ENCODE measurements at places on chromosomes 7 and 10.

DNA sequence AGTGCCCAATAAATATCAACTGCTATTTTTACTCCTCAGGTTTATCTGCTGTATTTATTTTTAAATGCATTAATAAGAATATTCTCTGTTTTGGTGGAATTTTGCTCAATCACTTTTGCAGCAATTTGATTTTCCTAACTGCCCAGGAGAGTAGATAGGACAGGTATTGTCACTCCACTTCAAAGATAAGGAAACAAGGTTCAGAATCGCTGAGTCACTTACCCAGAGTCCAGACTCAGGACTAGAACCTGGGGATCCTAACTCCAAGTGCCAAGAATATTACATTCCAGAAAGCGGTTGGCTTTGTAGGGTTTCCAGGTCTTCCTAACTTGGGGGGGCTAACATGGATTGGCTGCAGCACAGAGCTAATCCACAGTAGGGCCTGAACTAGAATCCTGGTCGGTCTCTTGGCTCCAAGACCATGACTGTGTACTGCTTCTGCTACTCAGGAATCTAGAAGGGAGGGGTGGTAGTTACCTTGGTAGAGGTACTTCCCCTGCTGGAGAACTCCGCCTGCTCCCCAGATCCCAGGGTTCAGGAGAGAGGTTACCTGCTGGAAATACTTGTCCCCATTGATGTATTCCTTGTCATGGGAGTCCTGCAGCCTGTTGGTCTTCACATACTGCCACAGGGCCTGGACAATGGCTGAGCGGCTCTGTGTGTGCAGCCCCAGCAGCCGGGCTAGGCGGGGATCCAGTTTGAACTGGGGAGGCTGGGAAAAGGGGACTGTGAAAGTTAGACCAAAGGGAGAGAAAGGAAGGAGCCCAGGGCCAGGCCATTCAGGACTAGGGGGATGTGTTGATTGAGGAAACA, 7.3 kb downstream of the SMARCD3 start:
- DNase-seq = no peak

GRCh38 chr7:136890399-136890798, 21.9 kb downstream of the CHRM2 start:
- DNase-seq = no peak

DNA sequence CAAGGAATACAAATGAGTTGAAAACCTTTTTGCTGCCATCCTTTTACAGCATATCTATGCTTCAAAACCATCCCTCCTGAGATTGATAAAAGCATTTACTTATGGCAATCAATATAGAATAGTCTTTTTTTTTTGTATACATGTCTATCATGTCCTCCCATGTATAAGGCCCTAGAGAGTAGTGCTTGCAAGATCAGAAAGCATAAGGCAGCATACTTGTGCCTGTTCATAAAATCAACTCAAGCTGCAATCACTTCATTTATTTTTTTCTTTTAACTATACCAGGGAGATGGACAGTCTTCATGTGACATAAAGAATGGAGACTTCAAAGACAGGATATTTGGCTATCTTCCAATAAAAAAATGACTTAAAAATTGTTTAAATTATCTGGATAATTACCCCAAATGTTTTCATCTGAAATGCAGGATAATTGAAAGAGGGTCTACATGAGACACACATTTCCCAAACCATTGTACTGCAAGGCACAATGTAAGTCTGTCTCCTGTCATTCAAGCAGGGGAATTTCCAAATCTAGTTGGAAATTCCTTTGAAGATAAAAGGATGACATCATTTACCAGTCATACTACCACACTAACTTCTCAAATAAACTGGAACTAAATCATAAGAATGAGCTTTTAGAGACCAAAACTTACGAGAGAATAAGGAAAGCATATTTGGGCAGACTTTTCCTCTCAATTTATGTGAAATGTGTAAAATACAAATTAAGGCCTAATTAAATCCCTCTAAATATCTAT, 22.5 kb downstream of the LRRN3 start:
- no peak for DNase-seq

DNA sequence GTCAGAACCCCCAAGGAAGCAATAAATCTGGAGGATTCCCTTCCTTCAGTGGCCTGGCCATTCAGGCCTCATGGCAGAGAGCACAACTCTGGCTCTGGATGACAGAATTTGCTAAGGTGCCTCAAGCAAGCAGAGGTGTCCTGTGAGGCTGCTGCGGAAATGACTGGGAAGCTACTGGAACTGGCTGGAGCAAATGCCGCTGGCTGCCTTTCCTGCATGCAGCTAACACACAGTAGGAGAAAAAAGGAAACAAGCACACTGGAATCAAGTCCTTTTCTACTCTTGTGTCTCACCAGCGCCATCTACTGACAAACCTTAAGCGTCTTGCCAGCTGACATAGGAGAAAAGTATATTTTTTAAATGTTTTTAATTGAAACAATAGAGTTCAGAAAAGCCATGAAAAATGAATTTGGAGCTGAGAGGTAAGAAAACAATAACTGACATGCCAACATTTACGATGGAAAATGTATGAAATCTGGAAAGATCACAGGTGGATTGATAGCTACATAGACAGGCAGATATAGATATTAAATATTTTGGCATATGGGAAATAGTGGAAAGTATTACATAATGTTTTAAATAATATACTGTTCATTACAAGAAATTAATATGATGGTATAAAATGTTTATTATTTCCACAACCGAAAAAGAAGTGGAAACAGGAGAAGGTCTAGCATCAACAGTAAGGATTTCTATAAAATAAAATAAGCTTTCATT, 951.6 kb downstream of the ANKRD7 start:
- peak; percentile 13 for DNase-seq

DNA sequence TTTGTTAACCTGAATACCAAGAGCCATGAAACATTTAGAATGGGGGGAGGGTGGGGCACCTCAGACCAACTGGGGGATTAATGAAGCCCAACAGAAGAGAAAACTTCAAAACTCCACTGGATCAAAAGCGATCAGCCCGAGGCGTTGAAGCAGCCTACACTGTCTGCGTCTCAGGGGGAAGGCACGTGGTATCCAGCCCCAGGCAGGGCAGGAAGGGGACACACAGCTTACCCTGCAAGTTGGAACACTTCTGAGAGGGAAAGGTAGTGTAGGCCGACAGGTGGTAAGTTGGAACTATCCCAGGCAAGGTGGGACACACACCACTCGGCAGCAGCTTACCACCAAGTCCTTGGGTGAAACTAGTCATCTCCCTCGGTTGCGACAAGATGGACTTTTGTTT, 102.9 kb downstream of the TAX1BP1 start:
- DNase-seq = no peak

DNA sequence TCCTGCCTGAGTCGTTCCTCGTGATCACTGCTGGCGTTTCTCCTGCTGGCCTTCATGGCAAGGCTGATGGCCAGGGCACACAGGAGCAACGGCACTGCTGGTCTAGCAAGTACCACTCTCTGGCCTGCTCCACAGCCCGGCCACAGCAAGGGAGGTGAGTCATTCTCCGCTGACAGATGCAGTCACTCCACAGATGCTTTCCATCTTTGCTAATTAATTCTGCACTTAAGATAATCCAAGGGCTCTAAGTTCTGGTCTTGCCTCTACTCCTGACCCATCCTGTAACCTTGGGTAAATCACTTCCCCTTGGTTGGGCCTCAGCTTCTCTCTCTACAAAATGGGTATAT, 244.4 kb downstream of the RPS24 start:
- no peak for DNase-seq

DNA sequence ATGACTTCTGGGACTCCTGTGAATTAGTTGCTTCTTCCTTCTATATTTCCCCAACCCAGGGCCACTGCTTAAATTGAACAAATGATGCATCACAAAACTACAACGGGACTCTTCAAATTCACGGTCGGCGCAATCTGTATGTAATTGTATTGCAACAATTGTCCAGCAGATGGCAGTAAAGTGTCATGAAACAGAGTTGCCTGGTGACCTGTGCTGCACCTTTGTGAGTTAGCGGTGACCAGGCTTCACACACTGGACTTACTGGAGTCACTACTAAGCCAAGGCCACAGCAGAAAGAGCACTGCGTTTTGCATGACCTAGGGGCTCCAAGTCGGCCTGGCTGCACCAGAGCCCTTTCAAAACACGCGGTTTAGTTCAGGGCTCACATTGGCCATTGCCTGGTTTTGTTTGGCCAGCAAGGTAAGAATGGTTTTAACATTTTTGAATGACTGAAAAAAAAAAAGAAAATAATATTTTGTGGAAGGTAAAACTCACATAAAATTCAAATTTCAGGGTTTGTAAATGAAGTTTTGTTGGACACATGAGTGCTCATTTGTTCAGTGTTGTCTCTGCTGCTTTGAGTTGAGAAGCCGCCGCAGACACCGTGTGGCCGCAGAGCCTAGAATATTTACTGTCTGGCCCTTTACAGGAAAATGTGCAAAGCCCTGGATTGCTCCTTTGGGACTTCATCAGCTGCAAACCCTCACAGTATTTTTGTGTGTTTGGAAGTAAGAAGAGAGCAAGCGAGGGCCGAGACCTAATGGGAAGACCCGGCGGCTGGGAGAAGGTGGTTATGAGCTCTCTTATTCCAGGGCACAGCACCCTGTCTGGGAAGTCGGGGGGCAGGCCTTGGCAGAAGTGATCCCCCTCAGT, 23.2 kb upstream of the ZNF32 start:
- DNase-seq = no peak

- no peak for DNase-seq
These were observed 44.8 kb downstream of the HDAC9 start for GRCh38 chr7:18540396-18540795.

- peak; percentile 11 for DNase-seq
These were observed 89.5 kb upstream of the FAM3C start for GRCh38 chr7:121485467-121486243.

DNA sequence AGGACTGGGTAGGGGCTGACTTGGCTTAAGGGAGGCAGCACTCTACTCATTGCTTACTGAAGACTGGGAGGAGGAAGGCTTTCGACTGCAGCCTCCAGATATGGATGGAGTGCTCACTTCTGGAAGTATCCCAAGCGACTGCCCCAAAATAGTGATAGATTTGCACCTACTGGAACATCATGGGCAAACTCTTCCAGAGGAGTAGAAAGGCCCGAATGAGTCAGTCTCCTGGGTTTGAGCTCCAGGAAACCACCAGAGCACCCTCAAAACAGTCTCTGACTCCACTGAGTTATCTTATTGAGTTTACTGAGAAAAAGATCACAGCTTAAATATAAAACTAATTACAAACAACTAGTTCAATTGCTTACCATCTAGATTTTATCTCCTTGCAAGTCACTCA, 37.2 kb upstream of the PDLIM1 start:
- no peak for DNase-seq

DNA sequence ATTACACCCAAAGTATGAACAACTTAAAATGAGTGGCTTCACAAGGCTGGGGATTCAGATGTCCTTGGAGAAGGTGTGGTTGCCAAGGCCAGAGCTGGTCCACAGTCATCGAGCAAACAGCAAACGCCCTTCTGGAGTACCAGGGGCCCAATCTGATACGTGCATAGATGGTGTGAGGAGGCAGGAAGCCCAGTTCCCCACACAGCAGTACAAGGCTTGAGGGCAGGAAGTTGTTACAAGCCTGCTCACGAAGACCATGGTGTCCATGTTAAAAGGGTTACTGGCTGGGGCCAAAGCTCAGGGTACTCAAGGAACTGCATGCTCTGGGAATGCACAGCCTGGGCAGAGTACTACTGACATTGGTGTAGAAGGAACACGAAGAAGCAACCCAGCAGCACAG, 4.6 kb upstream of the ANKRD26 start:
- DNase-seq = no peak

DNA sequence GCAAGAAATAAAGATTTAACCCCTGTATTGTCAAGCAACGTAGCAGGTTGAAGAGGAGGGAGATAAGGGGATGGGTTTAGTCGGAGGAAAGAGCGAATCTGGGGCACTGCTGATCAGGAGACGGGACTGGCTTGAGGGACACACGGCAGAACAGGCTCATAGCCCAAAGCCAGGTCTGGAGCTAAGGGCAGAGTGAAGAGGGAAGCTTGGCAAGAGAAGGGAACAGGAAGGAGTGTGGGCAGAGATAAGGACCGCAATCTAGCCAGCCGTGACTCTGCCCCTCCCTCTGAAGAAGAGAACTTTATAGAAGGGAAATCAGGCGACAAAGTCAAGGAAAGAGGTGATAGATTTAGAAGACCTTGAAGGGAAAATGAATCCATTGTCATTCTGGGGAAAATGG, 67.6 kb downstream of the CAV1 start:
- no peak for DNase-seq

DNA sequence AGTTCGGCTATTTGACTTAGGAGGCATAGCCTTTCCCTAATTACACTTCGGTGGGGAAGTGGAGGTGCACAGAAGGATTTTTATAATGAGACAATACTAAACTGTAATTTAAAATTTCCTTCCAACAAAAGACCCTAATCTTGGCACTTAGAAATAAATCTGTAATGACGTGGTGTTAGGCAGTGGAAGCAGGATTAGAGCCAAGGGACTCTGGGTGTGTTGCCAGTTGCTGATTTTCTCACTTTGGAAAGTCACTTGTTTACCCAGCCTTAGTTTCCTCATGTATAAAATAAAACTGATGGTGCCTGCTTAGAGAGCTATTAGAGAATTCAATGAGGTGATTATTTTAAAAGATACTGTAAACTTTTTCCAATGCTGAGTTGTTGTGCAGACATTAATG, 287.2 kb downstream of the AUTS2 start:
- no peak for DNase-seq

GRCh38 chr10:77844713-77845445, 81.7 kb downstream of the DLG5 start:
- no peak for DNase-seq

DNA sequence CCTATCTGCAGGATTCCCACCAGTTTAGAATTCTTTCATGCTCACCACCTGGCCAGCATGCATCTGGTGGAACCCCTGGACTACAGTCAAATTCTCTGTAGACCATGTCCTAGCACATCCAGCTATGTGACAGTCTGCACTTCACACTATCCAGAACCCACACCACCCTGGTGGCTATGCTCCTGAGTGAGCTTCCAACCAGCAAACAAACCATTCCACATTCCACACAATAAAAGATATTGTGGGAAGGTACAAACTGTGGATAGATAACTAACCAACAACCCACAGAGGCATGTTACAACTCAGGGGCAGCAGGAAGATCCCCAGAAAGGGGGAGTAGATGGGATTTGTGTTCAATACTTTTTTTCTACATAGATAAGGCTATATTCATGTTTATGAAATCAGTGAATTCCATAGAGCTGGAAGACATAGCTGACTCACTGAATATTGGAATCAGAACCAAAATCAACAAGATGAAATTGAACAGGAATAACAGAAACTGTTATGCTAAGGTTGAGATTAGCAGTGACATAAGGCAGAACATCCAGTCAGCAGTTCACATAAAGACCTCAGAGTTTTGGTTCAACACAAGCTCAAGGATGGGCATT, 72.5 kb downstream of the LRRC17 start:
- no peak for DNase-seq

- no peak for DNase-seq
These were observed 33.2 kb downstream of the NRF1 start for GRCh38 chr7:129644634-129645230.

DNA sequence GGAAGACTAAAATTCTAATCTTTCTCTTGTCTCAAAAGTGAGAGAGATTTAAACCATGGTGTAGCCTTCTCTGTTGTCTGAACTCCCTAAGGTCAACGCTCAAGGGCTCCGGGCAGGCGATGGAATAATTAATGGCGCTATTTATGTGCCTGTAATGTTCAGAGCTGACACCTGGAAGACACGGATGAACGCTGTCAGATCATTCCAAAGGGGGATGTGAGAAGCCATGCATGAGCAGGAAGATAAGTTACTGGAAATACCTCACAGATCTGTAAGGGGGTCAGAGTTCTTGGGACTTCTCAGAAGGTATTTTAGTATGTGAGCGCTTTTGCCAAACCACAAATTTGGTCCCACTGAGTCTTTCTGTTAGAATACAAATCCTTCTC, 73.3 kb upstream of the MTPN start:
- DNase-seq = no peak

GRCh38 chr10:80924063-80924952, 386.6 kb downstream of the SH2D4B start:
- DNase-seq = no peak

Measured in C1 segment of cervical spinal cord (tissue), 14 donors.